Daoy (cell line): ENCODE measurements at places on chromosomes 16 and 17.
A peak's percentile ranks its signal among the peaks of the same experiment; 100 is the strongest.

DNA sequence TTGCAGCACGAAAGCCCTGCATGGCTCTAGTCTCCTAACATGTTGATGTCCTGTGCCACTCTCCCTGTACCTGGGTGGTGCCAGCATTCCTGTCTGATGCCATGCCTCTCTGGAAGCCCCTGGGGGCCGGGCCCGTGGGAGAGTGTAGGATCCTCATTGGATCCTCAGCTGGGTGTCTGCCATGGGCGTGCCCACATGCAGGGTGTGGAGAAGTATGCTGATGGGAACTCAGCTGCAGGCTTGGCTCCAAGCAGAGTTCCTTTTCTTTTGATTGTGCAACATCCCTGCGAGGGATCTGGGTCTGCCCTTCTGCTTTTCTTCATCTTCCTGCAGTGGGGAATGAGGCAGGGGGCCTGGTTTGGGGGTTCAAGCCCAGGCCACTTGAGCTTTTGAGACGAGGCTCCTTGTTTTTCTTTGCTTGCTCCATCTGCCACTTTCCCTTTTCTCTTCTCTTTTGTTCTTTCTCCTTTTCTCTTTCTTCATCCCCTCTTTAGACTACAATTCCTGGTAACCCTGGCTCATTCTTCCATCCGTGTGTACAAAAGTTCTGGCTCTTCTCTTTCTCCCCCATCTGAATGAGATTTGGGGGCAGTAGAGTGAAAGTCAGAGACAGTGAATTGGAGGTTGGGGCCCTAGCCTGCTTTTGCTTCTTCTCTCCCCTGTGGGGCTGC is 32.9 kb downstream of the KSR1 start:
- peak; percentile 69 for DNase-seq

GRCh38 chr16:67535201-67535600 is 6.6 kb downstream of the RIPOR1 start:
- no peak for DNase-seq

DNA sequence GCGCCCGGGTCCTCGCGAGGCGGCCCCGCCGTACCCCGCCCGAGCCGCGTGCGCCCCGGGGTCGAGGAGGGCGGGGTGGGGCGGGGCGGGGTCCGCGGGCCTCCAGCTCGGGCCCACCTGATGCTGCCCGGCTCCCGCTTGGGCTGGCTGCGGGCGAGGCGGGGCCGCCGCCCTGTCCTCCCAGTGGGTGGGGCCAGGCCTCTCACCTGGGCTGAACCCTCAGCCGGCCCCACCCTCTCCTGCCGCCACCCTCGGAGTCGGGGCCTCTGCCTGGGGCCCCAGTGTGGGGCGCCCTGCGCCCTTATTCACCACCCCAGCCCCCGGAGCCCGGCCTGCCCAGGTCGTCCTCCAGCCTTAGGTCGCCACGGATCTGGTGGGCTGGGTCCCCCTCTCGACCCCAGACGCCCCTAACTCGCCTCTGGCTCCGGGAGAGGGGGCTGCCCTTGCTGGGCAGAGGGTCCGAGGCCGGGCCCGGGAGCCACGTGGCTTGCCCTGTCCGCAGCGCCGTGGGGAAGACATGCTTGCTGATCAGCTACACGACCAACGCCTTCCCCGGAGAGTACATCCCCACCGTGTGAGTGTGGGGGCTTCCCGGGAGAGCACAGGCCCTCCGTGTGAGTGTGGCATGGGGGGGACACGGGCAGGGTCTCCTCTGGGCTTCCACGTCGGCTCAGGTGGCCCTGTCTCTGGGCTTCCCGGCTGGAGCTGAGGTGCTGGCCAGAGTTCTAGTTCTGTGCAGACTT is 578 bp downstream of the RAC3 start:
- peak; percentile 39 for DNase-seq

DNA sequence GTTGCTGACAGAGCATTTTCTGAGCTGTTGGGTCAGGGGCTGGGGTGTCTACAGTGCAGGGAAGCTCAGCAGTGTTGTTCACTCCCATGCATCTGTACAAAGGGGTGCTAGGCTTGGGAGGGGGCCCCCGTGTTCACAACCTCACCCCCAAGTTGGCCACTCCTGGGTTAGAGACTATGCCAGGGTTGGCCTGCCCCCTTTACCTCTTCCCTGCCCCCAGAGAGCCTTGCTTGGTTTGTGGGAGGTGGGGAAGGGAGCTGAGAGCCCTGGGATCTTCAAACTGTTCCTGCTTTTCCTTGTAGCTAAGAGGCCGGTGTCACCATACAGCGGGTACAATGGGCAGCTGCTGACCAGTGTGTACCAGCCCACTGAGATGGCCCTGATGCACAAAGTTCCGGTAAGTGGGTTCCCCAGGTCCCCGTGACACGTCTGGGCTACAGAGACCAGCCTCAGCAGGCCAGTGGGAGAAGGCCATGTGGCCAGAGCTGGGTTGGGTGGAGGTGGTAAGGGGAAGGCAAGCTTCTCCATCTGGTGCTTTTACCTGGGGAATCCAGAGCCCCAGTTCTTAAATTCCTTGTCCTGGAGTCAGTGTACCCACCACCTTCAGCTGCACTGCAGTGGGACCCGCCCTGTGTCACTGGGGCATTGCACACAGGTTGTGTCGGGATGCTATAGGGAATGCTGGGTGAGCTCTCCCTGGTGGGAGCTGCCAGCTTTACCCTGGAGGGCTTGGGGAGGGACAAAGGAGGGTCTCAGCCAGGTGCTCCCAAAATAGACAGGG is 11.8 kb downstream of the GPRC5C start:
- DNase-seq: no peak

GRCh38 chr17:78805301-78805700 is 23.2 kb upstream of the CYTH1 start:
- no peak for DNase-seq

- DNase-seq: no peak
Measured at GRCh38 chr16:3645108-3645503, 9.4 kb upstream of the DNASE1 start.

DNA sequence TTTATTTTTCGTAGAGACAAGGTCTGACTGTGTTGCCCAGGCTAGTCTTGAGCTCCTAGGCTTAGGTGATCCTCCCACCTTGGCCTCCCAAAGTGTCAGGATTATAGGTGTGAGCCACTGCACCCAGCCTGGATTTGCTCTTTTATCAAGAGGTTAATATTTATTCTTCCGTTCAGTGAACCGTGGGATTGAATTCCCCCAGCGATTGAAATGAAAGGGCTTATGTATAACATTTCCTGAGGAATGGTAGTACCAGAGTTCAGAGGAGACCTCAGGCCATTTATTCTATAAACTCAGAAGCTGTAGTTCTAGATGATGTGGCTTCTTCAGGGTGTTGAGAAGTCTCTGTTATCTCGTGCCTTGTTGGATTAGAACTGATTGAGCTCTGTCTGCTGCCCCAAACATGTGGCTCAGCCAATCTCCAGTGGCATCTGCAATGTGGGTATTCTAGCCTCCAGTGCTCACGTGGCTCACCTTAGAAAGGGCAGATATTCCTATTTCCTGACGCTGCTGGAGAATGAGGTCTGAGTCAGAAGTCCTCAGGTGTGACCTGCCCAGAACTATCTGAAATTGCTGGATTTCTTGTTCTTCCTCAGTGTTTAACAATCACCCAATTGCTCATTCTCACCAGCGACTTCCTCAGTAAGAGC is 22.5 kb downstream of the HMOX2 start:
- no peak for DNase-seq

DNA sequence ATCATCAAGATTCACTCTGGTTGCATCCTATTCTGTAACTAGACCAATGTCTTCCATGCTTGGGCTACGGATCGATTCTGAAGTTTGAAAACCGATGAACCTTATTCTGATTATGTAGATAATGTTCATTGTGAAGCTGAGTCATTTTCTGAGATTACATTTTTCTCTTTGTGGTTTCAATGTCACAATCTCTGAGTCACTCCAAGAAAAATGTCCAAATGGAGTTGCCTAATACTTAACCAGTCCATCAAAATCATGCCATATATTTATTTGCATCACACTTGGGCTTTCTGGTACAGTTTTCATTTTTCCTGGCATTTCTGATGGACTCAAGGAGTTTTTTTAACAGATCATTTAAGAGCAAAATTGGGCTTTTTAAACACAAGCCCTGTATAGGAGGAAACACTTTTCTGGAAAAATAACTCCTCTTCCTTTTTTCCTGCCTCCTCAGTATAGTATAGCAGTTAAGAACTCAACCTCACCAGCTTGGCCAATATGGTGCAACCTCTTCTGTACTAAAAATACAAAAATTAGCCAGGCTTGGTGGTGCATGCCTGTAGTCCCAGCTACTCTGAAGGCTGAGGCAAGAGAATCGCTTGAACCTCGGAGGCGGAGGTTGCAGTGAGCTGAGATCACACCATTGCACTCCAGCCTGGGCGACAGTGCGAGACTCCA is 17.5 kb downstream of the CACNG3 start:
- DNase-seq: peak; percentile 50

- DNase-seq: no peak
Measured at GRCh38 chr16:10312008-10312407, 73.9 kb upstream of the ATF7IP2 start.

GRCh38 chr16:58513874-58514273 is 1.4 kb upstream of the SETD6 start:
- DNase-seq: no peak

DNA sequence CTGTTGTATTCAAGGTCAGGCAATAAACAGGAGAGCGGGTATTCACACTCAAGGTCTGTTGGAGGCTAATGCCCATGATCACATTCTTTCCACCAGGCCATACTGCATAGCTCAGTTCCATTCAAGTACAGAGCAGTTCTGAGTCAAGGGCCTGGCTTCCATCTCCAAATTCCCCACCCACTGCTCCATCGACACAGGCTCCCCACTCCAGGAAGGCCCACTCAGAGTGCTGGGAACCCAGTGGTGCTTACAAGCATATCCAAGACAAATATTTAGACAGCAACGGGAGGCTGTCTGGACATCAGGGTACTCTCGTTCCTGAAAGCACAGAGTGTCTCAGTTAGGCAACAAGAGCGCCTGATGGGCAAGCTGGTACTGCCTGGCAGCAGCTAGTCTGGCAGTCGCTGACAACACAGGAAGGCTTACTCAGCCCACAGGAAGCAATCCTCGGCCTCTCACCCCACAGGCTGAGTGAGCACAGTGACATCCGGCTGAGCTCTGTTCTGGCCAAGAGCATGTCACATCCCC is 40.9 kb downstream of the RFFL start:
- DNase-seq: peak; percentile 91

DNA sequence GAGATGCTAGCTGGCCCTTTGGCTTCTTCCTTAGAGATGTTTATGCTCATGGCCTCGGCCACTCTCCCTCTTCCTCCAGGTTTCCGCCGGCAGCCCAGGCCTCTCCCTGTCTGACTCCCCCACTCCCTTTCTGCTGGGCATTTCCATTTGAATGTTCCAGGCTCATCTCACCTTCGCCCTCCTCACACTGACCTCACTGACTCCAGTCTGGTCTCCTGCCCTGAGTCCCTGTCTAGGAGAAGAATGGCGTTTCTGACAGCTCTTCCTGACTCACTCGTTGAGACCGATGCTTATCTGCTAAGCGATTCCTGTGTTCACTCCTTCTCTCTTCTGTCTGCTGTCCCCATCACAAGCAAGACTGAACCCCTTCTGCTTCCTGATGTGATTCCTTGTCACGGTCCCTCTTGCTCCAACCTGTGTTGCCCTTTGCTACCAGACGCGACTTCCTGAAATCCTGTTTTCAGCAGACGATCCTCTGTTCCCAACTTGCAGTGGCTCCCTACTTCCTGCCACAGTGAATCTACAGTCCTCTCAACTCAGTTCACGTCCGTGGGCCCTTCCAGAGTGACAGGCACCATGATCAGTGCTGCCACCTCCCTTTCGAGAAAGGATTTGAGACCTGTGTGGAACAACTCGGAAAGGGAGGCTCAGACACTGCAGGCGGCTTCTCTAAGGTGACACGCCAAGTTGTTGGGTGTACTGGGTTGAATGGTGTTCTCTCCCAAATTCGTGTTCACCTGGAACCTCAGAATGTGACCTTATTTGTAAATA is 176.4 kb downstream of the MSI2 start:
- DNase-seq: no peak

DNA sequence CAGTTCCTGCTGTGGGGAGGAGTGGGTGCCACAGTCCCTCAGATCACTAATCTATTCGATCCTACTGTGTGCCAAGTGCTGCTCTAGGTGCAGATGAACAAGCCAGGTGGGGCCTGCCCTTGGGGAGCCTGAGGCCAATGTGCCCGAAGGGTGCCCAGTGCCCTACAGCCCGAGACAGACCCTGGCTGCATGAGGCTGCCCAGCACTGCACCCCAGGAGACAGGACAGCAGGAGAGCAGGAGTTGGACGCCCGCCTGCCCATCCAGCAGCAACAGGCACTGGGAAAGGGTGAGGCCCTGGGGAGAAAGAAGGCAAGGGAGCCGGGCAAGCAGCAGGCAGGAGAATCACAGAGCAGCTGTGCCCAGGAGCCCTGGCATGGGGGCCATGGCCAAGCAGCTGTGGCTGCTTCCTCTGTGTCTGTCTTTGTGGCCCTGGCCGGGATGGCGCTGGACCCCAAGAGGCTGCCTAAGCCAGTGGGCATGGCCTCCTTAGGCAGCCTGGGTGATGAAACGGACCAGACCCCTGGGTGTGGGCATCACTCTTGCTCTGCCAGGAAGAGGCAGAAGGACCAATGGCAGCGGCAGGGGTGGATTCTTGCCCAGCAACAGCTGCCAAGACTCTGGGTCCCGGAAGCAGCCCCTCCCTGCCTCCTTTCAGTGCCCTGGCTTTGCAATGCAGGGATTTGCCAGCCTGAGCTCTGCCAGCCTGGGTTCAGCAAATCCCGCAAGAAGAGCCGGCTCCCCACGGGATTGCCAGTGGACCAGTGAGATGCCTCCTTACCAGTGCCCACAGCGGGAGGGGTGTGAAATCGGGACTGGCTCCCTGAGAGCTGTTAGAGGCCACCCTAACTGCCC is 179.6 kb upstream of the TNRC6C start:
- peak; percentile 61 for DNase-seq

GRCh38 chr16:81694494-81695280 is 84.4 kb upstream of the PLCG2 start:
- no peak for DNase-seq

DNA sequence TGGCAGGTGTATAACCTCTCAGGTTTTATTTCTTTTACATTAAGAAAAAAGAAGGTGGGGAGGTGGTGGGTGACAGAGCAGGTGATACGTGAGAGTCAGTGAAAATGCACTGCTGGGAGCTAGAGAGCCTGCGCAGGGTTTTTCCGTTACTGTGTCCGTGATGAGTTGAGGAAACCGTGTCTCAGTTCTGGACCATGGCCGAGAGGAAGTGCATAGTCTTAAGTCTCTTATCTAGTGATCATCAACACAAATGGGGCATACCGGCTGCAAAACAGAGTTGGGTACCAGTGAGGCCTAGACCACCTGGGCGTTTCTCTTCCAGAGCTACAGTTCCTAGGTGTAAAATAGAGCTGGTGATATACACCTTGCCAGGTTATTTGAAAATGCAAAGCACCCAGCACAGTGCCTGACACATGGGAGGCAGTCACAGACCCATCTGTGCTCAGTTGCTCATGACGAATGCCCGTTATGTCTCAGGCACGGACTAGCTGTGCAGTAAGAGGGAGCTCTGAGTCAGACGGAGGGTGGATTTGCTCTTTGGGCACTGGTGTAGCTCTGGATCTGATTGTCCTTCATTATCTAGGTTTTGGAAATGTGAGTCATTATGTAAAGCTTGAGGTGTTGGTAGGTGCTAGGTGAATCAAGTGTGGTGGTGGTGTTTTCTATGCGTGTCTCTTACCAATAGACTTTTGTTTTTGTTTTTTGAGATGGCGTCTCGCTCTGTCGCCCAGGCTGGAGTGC is 60.9 kb downstream of the RPTOR start:
- DNase-seq: peak; percentile 78

- peak; percentile 50 for DNase-seq
Measured at GRCh38 chr16:79261481-79261940, 339.0 kb downstream of the MAF start.
